ENCODE measurements at places on chromosomes 6 and 20.
A peak's percentile ranks its signal among the peaks of the same experiment; 100 is the strongest.

GRCh38 chr20:57507477-57507876 lies 17.5 kb downstream of the CTCFL start:
- DNase-seq, result no peak

DNA sequence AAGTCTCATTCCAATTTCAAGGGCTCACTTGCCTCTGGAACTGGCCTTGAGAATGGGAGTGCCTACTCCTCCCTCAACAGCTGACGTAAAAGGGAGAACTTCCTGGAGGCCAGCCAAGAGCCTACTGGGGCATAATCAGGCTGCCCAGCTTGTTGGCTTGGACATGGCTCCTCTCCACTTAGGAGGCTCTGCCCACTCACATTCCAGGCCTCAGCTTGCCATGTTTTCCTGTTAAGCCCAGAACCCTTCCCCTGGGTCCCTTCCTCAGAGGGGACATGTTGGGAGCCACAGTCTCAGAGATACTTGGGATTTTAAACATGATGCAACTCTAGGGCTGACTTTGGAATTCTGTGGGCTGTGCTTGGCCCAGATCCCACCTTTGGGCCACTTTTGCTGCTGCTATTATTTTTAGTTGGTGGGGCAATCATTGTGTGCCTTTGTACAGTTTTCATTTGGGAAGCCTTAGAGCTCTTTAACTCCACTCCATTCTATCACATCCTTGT lies 31.5 kb upstream of the ADTRP start:
- DNase-seq, result peak; percentile 42

DNA sequence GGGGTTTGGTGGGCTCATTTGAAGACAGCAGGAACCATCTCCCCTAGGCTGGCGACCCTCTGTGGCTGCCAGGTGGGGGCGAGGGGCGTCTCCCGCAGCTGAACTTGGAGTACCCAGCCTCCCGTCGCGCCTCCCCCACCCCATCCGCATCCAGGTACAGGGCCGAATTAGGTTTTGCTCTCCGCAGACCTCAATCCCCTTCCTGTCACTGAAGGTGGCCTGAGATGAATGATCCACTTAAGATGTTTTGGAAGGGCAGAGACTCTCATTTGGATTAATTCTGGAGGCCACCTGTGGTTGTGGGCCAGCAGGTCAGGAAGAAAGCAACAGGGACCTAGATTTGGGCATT lies 493 bp downstream of the CD83 start:
- no peak for DNase-seq

DNA sequence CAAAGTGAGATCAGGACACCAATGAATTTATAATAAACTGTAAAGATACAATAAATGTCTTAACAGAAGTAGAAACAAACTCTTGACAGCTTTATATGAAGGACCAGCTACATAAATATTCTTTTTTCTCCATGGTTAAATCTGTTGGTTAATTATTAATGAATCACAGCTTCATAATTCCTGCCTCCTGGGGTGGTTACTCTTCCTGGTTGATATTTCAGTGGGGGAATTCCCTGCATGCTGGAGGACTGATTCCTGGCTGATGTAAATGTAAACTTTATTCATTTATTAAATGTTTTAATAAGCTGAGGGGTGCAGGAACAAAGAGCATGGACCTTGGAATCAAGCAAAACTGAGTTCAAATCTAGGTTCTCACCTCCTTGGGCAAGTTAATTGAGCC lies 16.2 kb upstream of the RCAN2 start:
- DNase-seq, result no peak

DNA sequence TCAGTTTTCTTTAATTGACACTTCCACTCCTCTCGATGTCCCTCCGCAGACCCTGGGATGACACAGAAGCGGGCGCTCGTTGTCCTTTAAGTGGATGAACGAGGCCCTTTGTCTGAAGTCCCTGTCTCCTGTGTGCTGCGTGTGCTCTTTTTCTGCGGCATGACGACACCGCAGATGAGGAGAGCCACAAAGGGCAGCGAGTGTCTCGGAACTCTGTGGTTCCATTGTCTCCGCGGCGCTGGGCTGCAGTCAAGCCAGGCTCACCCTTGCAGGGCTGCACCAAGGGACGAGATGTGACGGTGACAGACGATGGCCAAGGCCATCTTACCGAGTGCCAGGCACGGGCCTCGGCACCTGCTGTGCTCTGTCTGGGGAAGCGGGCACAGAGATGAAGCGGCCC lies 10.6 kb downstream of the PRR18 start:
- DNase-seq, result peak; percentile 84
